Spleen (tissue), 13 donors: ENCODE measurements at places on chromosomes 5 and 9. TPM values are rescaled to one million over a fixed set of nuclear protein-coding genes. Genes with fewer than 3 reads are reported as not detected.

GRCh38 chr9:85258236-85258635 is 483.5 kb downstream of the AGTPBP1 start:
- no peak overlapping the region for H3K27ac ChIP-seq
- H3K36me3 ChIP-seq, result no peaks in the 10 kb centered on the region
- no peak for DNase-seq
- no peaks in the 10 kb centered on the region for H3K27me3 ChIP-seq
- H3K4me1 ChIP-seq, result peaks cover 6% of the 10 kb centered on the region

Gene EPB41L4A
- total RNA-seq, result 13.1 TPM

DNA sequence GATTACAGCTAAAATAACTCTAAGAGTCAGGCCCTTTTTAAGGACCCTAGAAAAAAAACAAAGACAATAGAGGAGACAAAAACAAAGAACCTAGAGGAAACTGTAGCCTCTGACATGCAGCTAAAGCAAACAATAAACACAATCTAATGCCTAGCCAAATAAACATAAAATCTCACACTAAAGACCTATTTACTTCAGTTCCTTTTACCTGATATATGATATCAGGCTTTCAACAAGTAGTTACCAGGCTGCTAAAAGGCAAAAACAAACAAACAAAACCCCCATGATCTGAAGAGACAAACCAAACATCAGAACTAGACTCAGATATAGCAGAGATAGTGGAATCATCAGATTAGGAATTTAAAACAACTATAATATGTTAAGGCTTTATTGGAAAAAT is 226.5 kb upstream of the POU5F2 start:
- H3K36me3 ChIP-seq, result no peaks in the 10 kb centered on the region
- no peaks in the 10 kb centered on the region for H3K27me3 ChIP-seq
- no peaks in the 10 kb centered on the region for H3K4me1 ChIP-seq
- DNase-seq, result no peak
- H3K27ac ChIP-seq, result no peak overlapping the region
- no peak overlapping the region for H3K4me3 ChIP-seq

GRCh38 chr5:176784218-176785165 is 25.9 kb upstream of the UNC5A start:
- H3K27me3 ChIP-seq, result peaks cover 56% of the 10 kb centered on the region
- no peaks in the 10 kb centered on the region for H3K4me1 ChIP-seq
- no peaks in the 10 kb centered on the region for H3K36me3 ChIP-seq
- H3K27ac ChIP-seq, result no peak overlapping the region
- DNase-seq, result peak; percentile 63
- H3K4me3 ChIP-seq, result no peak overlapping the region

DNA sequence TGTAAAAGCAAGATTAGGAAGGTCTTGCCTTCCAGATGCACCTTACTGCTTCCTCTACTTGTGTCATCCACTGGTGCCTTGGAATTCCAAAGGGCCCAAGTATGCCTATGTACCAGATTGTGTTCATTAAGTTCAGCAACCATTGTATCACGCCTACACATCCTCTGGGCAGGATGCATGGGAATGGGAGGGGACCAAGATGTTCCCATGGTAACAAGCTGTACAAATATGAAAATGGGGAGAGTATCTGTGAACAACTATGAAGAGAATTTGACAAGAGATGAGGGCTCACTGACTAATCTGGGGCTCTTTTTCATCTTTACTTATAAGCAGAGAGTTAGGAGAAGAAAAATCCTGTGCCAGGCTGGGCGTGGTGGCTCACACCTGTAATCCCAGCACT is 137.8 kb upstream of the MAP1B start:
- peaks cover 6% of the 10 kb centered on the region for H3K4me1 ChIP-seq
- H3K4me3 ChIP-seq, result no peak overlapping the region
- no peak for DNase-seq
- no peak overlapping the region for H3K27ac ChIP-seq
- no peaks in the 10 kb centered on the region for H3K36me3 ChIP-seq
- no peaks in the 10 kb centered on the region for H3K27me3 ChIP-seq

Gene BARHL1
- total RNA-seq, result not detected

DNA sequence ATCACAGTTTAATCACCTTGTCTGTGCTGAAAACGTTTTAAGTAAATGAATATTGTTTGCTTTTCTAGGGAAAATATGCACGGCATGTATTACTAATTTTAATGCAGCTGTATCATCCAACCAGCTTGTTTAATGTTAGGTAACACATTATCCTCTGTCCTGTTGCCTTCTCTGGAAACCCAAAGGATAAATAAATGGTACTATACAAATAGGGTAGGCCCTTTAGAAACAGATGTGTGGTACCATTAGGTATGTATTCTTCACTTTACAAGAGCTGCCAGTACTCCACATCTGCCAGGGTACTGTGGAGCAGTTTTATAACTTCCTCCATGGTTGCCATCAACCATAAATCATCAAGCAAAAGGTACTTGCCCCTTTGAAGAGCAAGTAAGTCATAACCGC is 42.9 kb downstream of the FAF2 start:
- peaks cover 27% of the 10 kb centered on the region for H3K4me1 ChIP-seq
- DNase-seq, result no peak
- no peak overlapping the region for H3K4me3 ChIP-seq
- peaks cover 100% of the 10 kb centered on the region for H3K36me3 ChIP-seq

DNA sequence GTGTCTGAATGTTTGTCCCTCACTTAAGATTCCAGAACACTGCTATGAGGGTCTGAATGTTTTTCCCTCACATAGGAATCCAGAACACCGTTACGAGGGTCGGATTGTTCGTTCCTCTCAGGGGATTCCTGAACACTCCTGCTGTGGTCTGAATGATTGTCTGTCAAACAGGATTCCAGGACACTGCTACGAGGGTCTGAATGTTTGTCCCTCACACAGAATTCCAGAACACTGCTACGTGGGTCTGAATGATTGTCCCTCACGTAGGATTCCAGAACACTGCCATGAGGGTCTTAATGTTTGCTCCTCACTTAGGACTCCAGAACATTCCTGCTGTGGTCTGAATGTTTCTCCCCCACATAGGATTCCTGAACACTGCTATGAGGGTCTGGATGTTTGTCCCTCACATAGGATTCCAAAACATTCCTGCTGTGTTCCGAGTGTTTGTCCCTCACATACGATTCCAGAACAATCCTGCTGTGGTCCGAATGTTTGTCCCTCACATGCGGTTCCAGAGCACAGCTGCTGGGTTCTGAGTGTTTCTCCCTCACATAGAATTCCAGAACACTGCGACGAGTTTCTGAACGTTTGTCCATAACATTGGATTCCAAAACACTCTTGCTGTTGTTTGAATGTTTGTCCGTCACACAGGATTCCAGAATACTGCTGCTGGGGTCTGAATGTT is 199.5 kb downstream of the FOXD4L6 start:
- no peak overlapping the region for H3K27ac ChIP-seq
- no peaks in the 10 kb centered on the region for H3K4me1 ChIP-seq
- no peak for DNase-seq
- no peak overlapping the region for H3K4me3 ChIP-seq
- H3K27me3 ChIP-seq, result no peaks in the 10 kb centered on the region

Gene ARL14EPL
- total RNA-seq, result not detected

GRCh38 chr9:123322273-123323195 is 33.5 kb upstream of the CRB2 start:
- H3K36me3 ChIP-seq, result no peaks in the 10 kb centered on the region
- peaks cover 46% of the 10 kb centered on the region for H3K4me1 ChIP-seq
- peak; percentile 86 for DNase-seq
- H3K27ac ChIP-seq, result peak overlapping the region; percentile 76
- H3K4me3 ChIP-seq, result peak overlapping the region; percentile 40
- H3K27me3 ChIP-seq, result no peaks in the 10 kb centered on the region

Gene CBY3
- total RNA-seq, result not detected

- no peaks in the 10 kb centered on the region for H3K36me3 ChIP-seq
- no peak overlapping the region for H3K27ac ChIP-seq
- no peak overlapping the region for H3K4me3 ChIP-seq
- H3K27me3 ChIP-seq, result peaks cover 13% of the 10 kb centered on the region
- peaks cover 12% of the 10 kb centered on the region for H3K4me1 ChIP-seq
Observed at GRCh38 chr9:97518166-97518908, 16.9 kb downstream of the TMOD1 start.

- H3K27ac ChIP-seq, result no peak overlapping the region
- no peaks in the 10 kb centered on the region for H3K36me3 ChIP-seq
- no peaks in the 10 kb centered on the region for H3K27me3 ChIP-seq
Observed at GRCh38 chr9:134220311-134220710, 55.9 kb upstream of the RNU6ATAC start.

DNA sequence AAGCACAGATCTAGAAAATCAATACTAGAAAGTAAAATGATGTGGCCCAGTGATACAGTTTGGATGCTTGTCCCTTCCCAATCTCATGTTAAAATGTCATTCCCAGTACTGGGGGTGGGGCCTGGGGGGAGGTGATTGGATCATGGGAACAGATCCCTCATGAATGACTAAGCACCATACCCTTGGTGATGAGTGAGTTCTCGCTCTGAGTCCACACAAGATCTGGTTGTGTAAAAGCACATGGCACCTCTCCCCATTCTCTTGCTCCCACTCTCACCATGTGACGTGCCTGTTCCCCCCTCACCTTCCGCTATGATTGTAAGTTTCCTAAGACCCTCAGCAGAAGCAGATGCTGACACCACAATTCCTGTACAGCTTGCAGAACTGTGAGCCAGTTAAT is 234.2 kb upstream of the CDH6 start:
- H3K4me1 ChIP-seq, result no peaks in the 10 kb centered on the region
- H3K4me3 ChIP-seq, result no peak overlapping the region
- H3K36me3 ChIP-seq, result no peaks in the 10 kb centered on the region
- no peak for DNase-seq

Gene PHF24
- total RNA-seq, result 0.67 TPM

DNA sequence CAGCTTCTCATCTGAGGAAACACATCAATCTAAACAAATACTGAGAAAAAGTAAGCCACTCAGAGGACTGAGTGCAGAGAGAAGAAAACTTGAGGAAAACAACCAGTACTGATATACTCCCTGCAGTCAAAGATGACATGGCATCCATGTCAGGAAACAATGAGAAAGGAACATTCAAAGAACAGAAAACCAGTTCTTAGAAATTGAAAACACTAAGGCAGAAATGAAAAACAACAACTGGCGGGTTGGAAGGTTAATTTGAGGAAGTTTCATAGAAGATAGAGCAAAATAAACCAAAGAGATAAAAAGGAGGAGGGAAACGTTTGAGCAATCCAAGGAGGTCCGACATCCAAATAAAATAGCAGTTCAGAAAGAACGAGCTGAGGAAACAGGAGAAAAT is 475.2 kb downstream of the HINT1 start:
- no peak overlapping the region for H3K27ac ChIP-seq
- no peaks in the 10 kb centered on the region for H3K27me3 ChIP-seq
- no peak for DNase-seq
- no peaks in the 10 kb centered on the region for H3K4me1 ChIP-seq

GRCh38 chr9:9924376-9924775 is 688.4 kb downstream of the PTPRD start:
- no peak overlapping the region for H3K27ac ChIP-seq
- no peaks in the 10 kb centered on the region for H3K36me3 ChIP-seq
- H3K4me1 ChIP-seq, result no peaks in the 10 kb centered on the region

Gene HINT1
- total RNA-seq, result 159 TPM

DNA sequence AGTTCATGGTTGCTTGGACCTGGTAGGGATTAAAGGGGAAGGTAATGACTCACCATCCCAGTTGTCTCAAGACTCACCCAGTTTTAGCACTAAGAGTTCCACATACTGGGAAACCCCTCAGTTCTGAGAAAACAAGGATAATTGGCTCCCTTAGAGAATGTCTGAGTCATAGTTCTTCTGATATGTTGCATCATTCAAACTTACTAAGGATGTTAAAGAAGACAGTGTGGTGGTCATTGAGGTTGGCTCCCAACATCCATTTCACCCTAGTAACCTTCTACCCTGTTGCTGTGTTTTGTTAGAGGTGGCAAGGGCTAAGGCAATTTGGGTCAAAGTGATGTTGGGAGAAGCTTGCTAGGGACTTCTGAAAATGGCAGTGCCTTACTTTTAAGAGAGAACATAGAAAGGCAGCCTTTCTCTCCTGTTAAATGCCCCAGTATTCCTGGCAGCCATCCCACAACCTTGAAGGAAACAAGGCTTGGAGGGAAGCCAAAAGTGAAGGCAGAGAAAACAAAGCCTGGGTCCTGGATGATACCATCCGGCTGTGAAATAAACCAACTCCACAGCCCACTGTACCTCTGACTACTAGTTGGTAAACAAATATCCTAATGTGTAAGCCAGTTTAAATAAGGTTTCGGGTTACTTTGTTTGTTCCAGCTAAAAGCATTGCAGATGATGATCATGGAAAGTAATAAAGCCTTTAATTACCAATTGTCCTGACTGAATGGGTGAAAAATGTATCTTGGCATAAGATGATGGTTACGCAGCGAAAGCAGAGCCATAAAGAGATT is 80.4 kb upstream of the ADAMTSL1 start:
- H3K36me3 ChIP-seq, result no peaks in the 10 kb centered on the region
- no peak overlapping the region for H3K27ac ChIP-seq
- H3K4me1 ChIP-seq, result no peaks in the 10 kb centered on the region
- no peak overlapping the region for H3K4me3 ChIP-seq

Gene CEP120
- total RNA-seq, result 33.5 TPM

GRCh38 chr9:137592767-137593166 is 2.5 kb upstream of the ZMYND19 start:
- DNase-seq, result no peak
- no peaks in the 10 kb centered on the region for H3K27me3 ChIP-seq
- H3K36me3 ChIP-seq, result peaks cover 4% of the 10 kb centered on the region
- no peak overlapping the region for H3K27ac ChIP-seq
- peaks cover 6% of the 10 kb centered on the region for H3K4me1 ChIP-seq

DNA sequence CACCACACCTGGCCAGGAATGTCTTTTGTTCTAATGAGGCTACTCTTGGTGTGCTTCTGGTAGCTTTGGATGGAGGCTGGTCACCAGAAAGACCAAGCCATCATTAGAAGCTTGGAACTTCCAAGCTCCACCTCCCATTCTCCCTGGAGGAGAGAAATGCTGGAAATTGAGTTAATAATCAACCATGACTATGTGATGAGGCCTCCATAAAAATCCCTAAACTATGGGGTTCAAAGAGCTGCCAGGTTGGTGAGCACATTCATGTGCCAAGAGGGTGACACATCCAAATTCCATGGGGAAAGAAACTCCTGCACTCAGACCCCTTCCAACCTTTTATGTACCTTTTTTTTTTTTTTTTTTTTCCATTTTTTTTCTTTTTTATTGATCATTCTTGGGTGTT is 105.5 kb upstream of the SPATA31C2 start:
- no peaks in the 10 kb centered on the region for H3K36me3 ChIP-seq
- DNase-seq, result no peak
- H3K27me3 ChIP-seq, result no peaks in the 10 kb centered on the region
- H3K4me3 ChIP-seq, result no peak overlapping the region
- H3K4me1 ChIP-seq, result no peaks in the 10 kb centered on the region

Gene INSL4
- total RNA-seq, result not detected

DNA sequence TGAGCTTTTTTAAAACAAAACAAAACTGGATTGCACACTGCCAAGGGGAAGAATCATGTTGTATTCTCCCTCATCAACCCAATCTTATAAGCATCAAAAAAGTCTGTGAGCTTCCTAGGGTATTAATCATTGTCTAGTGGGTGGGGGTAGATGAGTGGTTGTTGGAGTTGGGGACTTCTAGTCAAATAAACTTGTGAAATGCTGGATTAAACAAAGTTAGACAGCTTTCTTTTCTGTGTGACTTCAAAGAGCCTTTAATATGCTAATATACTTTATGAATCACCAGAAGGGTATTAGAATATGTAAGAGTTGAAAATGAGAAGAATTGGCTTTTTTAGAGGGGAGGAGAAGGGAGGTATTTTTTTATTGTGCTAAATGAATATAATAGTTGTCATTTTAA is 87.7 kb downstream of the GALNT10 start:
- no peak overlapping the region for H3K27ac ChIP-seq
- H3K4me3 ChIP-seq, result no peak overlapping the region
- H3K27me3 ChIP-seq, result no peaks in the 10 kb centered on the region
- no peak for DNase-seq
- peaks cover 9% of the 10 kb centered on the region for H3K4me1 ChIP-seq
